ENCODE measurements at places on chromosomes 1 and 21.

DNA sequence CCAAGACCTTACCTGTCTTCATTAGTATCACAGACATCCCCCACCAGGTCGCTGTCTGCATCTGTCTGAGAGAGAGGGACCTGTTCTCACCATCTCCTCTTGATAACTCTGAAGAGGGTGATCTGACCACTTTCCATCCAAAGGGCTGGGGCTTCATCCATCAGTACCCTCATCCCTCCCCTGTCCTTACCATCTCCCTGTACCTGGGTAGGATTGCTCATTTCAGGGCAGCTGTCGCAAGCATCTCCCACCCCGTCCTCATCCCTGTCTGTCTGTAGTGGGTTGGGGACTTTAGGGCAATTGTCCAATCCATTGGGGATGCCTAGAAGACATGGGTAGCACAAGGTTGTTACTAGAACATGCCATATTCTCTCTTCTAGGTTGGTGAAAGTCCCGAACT is 7.9 kb downstream of the THBS3 start:
- no peak for DNase-seq

DNA sequence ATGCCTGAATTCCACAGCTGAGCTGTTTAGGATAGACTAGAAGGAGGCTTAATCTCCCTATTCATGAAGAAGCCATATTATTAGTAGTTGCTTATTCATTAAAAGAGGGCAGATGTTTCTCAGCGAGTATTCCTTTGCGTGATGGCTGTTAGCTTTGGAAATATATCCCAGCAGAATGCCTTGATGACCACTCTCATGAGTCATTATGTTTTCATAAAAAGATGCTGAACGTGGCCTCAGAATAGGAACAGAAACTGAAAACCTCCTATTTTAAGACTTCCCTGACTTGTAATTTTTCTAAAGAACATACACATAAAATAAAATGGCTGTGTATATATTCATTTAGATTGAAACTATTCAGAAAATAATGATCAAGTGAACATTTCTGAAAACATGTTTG is 9.6 kb upstream of the PLA2G4A start:
- DNase-seq = no peak

DNA sequence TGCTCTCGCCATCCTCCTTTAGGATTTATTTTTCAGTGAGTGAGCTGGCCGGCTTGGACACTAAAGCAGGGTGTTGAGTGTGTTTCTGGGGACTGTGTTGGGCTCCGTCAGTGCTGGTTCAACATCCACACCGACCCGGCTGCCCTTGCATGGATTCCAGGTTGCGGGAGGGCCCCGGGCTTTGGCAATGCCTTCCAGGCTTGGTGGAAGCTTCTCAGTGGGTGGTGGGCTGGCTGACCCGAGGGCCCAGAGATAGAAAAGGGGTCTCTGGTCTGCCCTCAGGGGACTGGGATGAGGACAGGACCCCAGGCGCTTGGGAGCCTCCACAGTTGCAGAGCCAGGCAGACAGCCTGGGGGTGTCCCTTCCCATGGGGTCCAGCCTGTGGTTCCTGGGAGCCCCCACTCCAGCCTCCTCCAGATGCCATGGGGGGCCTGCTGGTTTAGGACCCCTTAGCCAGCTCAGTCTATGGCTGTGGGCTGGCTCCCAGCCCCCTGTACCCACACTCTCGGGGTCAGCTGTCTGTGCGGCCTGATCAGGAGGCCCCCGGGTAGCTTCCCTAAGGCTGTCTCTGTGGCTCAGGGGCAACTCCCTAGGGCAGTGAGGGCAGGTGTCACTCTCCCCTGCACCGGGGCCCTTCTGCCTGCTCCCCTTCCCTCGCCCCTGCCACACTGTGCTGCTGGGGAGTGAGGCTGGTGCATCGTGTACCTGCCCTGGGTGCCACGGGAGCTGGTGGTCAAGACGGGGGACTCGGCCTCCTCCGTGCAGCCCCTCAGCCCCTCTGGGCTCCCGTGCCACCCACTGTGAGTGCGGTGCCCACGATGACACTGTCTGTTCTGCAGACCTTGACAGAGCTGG is 16.5 kb downstream of the PDXK start:
- DNase-seq = no peak

DNA sequence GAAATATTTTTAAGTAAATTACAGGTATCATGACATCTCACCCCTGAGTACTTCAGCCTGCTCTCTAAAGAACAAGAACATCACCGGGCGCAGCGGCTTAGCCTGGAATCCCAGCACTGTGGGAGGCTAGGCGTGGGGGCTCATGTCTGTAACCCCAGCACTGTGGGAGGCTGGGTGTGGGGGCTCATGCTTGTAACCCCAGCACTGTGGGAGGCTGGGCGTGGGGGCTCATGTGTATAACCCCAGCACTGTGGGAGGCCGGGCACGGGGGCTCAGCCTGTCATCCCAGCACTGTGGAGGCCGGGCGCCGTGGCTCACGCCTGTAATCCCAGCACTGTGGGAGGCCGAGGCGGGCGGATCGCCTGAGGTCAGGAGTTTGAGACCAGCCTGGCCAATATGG is 7.7 kb upstream of the CDK11B start:
- DNase-seq = no peak

- DNase-seq = peak; percentile 80
Observed at GRCh38 chr1:78831731-78832360, 174.7 kb downstream of the ADGRL4 start.

- no peak for DNase-seq
Observed at GRCh38 chr1:64906447-64906846, 59.9 kb downstream of the JAK1 start.

GRCh38 chr1:67724928-67725560 is 40.0 kb downstream of the GADD45A start:
- peak; percentile 86 for DNase-seq

GRCh38 chr1:86119214-86119764 is 37.3 kb downstream of the COL24A1 start:
- no peak for DNase-seq

- no peak for DNase-seq
Observed at GRCh38 chr1:154835531-154836324, 34.4 kb downstream of the KCNN3 start.

- DNase-seq = no peak
Observed at GRCh38 chr1:154352581-154353459, 27.5 kb downstream of the ATP8B2 start.

DNA sequence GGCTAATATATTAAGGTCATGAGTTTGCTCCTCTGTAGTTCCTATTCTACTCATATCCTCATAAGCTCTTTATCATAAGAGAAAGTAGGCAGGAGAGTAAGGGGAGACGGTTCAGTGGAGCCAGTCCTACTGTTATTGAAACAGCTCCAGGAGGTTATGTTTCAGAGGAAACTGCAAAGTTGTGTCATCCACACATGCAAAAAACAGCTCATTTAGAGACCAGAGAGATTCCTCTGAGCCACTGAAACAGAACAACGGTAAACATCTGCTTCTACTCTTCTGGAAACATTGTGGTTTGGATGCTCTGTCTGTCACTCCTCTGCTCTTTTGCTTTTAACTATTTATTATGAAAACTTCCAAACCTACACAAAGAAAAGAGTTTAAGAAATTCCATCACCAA is 66.3 kb upstream of the PPP2R5A start:
- DNase-seq = peak; percentile 76

- DNase-seq = no peak
Observed at GRCh38 chr1:194078765-194079164, 892.4 kb upstream of the B3GALT2 start.

DNA sequence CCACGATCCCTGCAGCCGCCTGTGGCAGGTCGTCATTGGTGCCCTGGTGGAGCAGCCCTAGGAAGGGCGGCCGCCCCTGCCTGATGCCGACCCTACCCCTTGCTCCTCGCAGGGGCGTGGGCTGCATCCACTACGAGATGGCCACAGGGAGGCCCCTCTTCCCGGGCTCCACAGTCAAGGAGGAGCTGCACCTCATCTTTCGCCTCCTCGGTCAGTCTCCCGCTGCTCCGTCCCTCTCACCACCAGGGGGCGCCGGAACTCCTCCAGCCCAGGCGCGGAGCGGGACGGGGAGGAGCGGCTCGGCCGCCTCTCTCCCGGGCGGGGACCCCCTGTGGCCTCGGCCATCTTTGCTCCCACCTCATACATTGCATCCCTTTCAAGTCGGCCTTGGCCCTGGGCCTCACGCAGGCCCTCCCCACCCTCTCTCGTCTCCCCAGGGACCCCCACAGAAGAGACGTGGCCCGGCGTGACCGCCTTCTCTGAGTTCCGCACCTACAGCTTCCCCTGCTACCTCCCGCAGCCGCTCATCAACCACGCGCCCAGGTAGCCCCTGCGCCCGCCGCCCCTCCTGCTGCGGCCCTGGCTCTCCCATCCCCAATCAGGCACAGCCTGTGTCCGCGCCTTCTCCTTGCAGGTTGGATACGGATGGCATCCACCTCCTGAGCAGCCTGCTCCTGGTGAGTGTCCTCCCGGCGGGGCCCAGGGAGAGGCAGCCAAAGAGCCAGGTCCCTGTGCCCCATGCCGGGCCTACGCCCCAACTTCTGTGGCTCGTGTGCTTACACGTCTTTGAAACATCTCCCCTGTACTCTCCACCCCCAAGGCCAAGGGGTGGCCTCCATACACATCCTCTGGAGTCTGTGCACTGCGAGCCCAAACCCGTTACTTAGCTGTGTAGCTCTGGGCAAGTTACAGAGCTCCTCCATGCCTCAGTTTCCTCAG is 24.7 kb downstream of the CDK18 start:
- DNase-seq = peak; percentile 24

All from GM04504 (cell line).